ENCODE measurements at places on chromosomes 6 and 20.

- DNase-seq = no peak
Observed at GRCh38 chr20:53804920-53805894, 211.6 kb upstream of the ZNF217 start.

DNA sequence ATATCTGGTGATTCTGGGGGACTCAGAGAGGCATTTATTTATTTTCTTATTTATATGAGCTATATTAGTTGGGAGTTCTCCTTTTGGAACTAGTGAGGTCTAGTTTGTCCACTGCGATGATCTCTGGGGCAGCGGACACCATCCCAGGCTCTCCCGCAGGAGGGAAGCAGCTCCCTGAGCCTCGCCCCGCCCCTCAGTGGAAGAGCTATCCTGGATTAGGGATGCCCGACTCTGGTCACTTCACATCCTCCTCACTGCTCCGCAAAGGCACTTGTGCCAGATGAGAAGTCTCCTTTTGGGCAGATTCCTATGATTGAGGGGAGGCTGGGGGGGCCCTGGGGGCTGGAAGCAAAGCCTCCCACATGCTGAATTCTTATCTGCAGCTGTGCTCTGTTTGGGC is 3.6 kb upstream of the MAS1 start:
- DNase-seq = no peak

GRCh38 chr6:34522761-34523160 is 33.4 kb downstream of the SPDEF start:
- no peak for DNase-seq

DNA sequence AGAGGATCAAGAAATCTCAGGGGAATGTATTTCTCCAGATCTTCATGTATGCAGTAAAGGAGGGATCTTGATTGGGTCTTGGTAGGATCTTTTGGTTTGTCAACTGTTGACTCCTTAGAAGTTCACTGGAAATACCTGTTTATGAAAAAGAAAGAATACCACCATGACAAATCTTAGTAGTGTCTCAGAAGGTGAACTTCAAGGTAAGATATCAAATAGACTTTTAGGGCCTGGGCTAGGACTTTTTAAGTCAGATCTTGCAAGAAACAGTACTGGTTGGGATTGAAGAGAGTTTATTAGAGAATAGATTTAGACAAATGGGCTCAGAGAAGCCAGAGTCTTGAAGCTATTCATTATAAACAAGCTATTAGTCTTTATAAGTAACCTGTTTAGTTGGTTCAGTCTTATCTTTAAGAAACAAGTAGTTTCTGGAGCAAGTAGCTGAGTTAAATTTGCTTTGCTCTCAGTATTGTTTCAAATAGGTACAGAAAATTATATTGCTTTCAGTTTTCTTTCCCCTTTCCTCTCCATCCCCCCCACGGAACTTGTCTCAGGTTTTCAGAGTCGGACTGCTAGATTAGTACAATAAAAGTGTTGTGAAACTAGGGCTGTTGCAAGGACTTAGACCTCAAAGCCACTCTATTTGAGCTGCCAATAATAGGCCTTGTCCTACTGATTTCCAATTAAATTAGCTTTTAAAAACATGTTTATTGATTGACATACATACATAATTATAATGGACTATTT is 529.1 kb upstream of the CITED2 start:
- no peak for DNase-seq

DNA sequence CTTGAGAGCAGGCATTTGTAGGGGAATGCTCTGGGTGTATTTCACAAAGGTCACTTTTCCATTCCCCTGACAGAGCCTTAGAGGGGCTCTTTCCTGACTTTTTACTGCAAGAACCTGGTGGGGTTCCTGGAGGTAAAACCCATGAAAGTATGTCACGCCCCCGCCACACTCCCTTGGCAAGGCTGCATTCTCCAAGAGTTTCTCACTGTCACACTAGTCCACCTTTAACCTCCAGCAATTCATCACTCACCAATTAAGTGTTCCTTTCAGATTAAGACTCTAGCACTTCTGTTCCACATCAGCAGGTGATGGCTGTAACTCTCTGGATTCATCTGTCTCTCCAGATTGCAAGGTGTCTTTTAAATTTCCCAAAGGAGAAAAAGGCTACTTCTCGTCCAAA is 32.7 kb upstream of the NKX2-4 start:
- DNase-seq = no peak

- no peak for DNase-seq
Observed at GRCh38 chr20:61185841-61186601, 66.0 kb upstream of the CDH4 start.

DNA sequence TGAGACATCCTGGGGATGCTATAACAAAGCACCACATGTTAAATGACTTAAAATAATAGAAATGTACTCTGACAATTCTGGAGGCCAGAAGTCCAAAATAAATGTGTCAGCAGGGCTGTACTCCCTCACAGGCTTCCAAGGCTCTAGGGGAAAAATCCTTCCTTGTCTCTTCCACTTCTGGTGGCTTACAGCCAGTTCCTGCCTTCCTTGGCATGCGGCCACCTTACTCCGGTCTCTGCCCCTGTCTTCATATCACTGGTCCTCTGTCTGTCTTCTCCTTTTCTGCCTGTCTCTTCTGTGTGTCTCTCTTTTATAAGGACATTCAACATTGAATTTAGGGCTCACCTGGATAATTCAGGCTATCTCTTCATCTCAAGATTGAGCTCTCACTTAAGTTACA is 155.3 kb upstream of the SYNCRIP start:
- no peak for DNase-seq

GRCh38 chr6:168968801-168969200 is 284.8 kb downstream of the THBS2 start:
- no peak for DNase-seq

- DNase-seq = no peak
Observed at GRCh38 chr20:51227744-51228143, 204.8 kb upstream of the KCNG1 start.

GRCh38 chr6:134701301-134701700 is 248.6 kb downstream of the ALDH8A1 start:
- peak; percentile 91 for DNase-seq

DNA sequence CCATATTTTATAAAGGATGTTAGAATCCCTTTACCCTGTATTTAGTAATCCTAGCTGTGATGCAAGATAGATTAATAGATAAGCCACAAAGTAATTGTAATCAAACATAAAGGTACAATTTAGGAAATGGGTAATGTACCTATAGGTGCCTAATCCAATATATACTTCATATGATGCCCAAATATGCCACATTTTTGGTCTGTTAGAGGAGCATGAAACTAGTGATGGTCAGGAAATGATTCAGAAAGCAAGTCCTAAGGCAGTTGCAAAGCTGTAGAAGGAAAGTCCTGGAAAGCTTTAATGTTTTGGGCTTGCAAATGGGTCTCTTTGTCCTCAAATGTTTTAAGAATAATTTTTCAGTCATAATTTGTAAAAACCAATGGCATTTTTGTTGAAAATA is 76.6 kb upstream of the PTPRK start:
- DNase-seq = no peak

DNA sequence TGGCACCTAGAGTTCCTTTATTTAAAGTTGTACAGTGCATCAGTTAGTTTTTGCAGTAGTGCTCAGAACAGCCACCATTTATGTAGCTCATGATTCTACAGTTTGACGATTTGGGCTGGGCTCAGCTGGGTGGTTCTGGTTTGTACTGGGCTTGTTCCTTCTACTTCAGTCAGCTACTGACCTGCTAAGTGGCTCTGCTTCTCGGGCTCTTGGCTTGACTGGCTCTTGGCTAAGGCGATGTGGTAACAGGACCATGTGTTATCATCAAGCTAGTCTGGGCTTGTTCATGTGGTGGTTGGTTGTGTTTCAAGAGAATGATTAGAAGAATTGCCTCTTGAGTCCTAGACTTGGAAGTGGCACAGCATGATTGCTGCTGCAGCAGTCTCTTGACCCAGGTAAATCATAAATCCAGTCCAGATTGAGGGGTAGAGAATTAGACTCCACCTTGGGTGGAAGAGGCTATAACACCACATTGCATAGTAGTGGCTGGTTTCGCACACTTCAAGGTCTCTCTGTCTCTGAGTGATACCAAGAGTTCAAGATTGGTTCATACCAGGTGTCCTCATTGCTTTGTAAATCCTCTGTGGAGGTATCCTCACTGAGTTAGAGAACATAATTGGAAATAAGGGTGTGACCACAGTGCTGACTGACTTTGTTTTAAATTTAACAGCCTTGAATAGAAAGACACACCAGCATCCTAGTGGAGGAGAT is 253.0 kb downstream of the ARID1B start:
- no peak for DNase-seq

DNA sequence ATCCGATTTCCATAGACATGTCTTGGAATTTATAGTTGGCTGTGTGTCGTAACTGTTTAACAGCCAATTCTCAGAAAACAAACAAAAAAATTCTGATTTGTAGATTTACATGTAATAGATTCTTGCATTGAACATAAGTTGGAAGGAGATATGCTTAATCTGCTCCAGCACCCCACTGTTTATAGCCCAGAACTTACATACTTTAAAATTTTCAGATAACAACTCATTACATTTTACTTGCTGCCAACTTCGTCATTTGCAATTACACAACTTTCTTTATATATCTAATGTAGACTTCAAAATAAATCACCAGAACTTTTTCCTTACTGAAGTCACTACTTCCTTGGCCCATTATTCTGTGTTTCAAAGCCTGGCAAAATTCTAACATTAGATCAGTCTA is 472.3 kb upstream of the EYS start:
- no peak for DNase-seq

DNA sequence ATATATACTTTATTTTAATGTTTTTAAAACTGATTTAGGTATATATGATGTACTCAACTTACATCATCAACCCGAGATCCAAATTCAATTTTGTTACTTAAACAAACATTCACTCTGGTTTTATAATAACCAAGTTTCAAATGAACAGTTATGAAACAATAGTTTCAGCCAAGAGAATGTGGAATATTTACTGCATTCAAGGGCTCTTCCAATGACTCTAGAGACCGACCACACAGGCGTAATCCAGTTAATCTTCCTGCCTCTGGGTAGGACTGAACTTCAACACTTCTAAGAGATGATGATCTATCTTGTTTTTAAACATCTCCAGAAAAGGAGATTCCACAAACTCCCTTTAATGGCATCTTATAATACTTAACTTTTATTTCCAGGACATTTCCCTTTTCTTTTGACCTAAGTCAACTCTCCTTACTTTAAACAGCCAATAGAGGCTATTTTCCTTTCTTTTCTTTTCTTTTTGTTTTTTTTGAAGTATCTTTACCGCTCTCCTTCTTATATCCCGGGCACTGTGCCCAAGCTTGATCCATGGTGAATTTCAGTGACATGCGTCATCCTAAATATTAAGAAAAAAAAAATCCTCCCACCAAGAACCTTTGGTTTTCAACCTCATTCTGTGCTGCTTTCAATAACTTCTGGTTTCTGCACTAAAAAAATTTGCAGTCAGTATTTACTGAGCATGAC is 110.1 kb downstream of the KIF13A start:
- DNase-seq = no peak

GRCh38 chr6:45650524-45651135 is 272.9 kb upstream of the SUPT3H start:
- DNase-seq = no peak

DNA sequence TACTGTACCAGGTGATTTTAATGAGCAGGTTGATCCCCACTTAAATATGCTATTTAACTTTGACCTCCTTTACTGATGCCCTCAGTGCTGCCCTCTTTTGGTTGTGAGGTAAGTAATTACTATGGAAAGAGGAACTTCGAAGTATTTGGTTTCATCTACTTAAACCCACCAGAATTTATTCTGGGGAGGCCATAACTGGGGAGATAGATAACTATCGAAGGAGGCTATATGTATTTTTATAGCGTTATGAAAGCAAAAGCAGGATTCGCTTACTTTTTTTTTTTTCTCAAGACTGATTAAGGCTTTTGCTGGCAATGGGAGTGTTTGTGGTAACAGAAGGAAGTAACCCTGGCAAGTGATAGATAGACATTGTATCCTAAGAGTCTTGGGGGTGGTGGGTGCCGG is 168.9 kb upstream of the CENPW start:
- DNase-seq = peak; percentile 41

DNA sequence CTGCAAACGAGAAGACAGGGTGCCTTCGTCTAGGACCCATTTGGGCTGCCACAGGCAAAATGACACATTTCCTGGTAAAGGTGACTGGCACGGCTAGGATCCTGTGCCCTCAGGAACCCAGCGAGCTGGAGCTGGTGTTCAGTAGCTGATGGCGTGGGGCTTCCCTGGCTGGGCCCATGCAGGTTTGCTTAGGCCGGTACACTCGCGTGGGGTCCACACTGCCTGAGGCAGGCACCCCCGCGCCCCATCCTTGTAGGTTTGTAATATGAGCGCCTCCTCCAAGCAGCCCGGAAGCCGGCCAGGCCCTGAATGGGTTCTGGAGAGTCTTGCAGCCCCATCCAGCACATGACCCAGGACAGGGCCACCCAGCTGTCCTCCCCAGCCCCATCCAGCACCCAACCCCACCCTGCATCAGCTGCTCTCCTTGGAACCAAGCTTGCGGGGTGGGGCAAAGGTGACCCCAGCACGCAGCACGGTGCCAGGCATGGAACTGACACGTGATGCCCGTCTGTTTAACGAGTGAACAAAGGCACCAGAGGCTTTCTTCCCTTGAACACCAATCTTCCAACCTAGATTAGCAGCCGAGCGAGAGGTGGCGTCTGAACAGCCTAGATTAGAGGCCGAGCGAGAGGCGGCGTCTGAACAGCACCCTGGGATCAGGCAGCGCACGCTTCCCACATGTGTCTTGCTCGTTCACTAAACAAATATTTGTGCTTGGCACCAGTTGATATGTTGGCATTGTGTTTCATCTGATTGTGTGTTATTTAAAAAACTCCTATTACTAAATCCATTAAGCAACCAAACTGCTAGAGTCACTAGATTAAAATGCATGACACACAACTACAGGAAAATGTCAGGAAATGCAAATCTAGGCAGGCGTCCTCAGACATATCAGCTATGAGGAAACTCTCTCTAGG is 112.1 kb downstream of the DLL1 start:
- DNase-seq = no peak

- DNase-seq = no peak
Observed at GRCh38 chr6:101150226-101150625, 243.3 kb upstream of the GRIK2 start.

DNA sequence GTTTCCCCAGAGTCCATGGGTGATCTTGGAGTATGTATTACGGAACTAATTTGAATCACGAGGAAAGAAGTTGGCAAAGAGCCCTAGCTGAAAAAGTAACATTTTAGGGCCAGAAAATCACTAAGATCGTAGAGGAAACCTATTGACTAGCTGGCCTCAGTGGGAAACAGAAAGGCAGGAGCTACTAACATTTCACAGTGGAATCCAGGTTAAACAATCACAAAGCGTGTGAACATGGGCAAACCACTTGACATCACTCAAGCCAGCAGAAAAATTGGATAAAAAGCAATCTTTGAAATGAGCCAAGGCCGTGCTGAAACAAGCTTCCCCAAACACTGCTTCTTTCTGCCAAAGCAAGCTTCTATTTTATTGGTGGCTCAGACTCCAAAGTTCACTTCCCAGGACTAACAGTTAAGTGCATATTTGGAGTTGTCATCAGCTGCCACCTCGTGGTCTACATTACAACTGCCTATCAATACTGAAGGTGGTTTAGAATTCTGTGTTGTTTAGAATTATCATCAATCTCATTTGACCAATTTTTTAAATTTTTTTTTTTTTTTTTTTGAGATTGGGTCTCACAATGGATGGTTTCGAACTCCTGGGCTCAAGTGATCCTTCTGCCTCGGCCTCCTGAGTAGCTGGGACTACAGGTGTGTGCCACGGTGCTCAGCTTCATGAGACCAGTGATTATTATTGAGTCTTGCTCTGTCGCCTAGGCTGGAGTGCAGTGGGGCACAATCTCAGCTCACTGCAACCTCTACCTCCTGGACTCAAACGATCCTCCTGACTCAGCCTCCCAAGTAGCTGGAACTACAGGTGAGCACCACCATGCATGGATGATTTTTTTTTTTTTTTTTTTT is 10.6 kb downstream of the RPS10 start:
- no peak for DNase-seq

GRCh38 chr6:14549304-14549770 is 431.8 kb downstream of the CD83 start:
- DNase-seq = peak; percentile 46

Measured in NCI-H524 treated with DMSO at 0.1 percent for 48 hours (cell line).